Muscle of leg (tissue), 16 donors: ENCODE measurements at places on chromosomes 7 and 10.

GRCh38 chr7:105245398-105246114 is 143.2 kb downstream of the SRPK2 start:
- peak; percentile 85 for DNase-seq

DNA sequence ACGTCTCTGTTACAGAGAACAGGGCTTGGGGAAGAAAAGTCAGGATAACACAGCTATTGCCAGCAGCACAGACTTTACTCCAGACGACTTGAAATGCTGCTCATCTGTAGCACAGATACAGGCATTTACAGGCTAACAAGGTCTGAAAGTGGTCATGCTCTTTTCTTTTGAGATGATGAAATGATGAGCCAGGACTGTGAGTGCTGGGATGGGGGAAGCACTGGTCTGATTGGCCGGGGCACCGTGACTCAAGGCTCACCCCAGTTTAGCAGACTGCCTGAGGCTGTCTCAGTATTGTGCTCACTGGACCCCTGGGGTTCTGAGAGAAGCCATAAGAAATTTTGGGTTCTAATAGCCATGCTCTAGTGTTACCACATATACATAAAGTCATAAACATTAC is 12.4 kb downstream of the SMKR1 start:
- no peak for DNase-seq

GRCh38 chr7:130363026-130363847 is 17.1 kb upstream of the CPA1 start:
- peak; percentile 54 for DNase-seq

DNA sequence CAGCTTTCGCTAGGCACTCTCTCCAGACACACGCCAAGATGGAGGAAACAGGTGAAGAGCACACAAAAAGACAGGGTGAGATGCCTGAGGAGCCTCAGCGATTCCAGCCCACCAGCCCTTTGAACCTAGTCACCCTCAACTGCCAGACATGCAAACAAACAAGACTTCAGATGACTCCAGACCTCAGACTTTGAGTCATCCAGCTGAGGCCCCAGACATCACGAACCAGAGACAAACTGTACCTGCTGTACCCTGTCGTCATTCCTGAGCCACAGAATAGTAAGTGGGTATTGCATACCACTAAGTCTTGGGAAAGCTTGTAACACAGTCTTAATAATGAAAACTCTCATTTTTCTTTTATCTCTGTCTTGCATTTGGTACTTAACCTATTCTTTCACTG is 126.6 kb upstream of the LSM8 start:
- DNase-seq, result no peak

DNA sequence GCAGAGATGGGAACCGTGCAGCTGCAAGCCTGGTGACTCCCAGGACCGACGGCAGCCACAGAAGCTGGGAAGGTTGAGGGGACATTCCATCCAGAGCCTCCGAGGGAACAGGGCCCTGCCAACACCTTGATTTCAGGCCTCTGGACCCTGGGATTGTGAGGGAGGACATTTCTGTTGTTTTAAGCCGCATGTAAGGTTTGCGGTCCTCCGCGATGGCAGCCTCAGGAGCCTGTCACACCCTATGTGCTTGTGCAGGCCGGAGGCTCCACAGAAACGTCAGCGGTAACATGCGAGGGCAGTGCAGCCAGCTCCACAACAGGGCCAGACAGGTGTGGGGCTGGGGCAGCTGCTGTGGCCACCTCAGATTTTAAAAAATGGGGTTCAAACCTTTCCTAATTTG is 144.7 kb upstream of the SHH start:
- DNase-seq, result no peak

DNA sequence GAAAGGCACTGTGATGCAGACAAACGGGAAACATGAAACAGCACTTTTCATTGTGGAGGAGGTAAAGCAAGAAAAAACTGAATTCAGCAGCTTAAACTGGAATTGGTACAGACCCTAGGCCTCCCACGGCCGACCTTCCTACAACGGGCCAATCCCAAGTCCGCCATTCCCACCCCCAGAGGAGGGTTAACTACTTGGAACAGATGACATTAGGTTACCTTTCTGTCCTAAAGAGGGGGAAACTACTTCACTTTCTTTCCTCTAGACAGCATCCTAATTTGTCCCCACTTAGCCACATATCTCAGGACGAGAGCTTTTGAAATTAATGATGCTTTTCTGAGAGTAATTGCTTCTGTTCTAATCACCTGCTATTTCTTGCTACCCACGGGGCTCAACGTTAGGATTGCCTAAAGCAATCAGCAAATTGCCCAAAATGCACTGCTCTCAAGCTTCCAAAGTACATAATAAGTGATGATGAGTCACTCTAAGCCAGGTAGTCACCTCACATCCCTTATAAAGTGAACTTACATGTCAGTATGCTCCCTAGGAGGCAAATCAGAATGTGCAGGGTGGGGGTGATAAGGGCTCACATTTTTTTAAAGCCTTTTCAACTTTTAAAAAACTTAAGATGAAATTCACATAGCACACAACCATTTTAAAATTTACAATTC is 36.7 kb downstream of the LSM5 start:
- no peak for DNase-seq

GRCh38 chr10:79072994-79073645 is 4.4 kb downstream of the ZMIZ1 start:
- no peak for DNase-seq

DNA sequence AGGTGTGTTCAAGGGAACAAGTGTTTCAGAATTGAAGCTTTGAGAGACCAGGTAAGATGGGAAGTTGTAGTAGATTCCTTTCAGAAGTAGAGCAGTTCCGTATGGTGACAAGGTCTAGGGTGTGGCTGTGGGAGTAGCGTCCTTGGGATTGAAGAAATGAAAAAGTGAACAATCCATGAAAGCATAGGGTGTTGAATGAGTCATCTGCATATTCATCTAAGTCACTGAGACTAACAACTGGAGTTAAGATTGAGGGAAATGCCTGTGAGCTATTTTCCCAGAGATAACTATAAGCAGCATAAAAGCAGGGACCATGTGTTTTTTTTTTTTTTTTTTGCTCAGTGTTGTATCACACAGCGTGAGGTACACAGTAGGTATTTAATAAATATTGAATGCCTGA is 134.8 kb downstream of the PHTF2 start:
- DNase-seq, result no peak

DNA sequence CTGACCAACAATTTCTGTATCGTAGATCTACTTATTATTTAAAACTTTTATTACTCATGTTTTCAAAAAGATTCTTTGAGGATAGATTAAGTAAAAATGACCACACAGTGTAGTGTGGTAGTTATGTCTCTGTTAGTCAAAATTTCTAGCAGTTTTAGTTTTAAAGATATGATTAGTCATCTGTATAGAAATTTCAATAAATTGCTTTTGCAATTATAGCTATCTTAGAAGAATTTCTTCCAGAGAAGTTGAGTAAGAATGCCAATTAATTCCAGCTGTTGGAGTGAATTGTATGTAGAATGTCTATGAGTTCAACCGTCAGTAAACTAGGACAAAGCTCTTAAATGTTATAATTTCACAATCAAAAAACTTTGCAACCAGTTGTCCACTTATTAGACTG is 229.7 kb downstream of the CDK14 start:
- peak; percentile 79 for DNase-seq

DNA sequence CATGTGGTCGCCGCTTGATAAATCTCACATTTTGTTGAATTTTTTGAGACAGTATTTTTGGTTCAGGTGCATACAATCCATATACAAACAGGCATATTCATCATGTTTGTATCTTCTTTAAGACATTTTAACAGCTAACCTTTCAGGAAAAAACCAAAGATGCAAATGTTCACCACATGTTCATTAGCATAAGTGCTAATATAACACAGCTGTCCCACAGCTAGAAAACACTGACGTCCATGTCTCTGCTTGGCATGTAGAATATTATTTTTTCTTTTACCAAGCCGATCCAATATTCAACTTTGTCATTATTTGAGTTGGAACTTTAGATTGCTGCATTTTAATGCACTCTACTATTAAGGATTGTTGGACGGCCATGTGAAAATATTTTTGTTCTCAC is 31.2 kb downstream of the BMPER start:
- DNase-seq, result no peak

DNA sequence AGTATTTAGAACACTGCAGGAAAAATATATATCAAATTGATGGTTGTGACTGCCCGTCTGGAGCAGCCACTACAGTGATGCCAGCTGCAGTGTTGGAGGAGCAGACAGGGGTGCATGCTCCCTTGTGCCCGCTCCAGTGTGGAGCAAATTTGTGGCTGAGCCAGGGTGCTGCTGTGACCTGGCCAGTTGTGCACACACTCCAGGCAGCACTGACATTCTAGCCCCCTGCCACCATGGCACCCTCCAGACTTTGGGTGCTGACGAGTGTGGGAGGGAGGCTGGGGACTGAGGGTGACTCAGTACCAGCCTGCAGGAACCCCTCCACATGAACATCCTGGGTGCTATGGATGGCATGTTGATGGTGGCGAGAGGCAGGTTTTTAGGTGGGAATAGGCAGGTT is 160.0 kb upstream of the PCDH15 start:
- no peak for DNase-seq

DNA sequence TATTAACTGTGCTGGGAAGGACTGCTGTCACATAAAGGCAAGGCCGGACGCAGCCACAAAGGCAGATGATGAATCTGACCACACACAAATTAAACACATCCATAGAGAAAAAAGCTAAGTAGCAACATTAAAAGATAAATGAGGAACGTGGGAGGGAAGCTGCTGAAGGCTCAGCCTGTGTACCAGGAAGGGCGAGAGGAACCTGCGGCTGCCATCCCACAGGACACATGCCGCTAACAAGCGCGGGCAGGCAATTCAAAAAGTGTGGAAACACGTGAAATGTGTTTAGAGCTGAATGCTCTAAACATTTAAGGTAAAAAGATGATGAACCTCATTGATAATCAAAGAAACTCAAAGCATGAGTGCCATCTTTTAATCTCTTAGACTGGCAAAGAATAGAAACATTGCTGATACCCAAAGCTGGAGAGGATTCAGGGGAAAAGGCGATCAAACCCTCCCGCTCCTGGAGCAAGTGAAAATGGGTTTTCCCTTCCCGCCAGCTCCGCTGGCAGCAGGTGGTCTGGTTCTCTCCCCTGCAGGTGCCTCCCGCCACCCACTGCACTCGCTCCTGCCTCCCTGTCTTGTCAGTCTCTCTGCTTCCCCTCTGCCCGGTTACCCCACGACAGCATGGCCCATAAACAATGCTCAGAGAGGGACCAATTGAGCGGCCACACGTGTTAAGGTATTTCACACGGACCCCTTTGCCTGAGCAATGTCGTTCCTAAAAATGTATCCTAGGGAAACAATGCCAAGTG is 4.2 kb downstream of the STK32C start:
- no peak for DNase-seq

DNA sequence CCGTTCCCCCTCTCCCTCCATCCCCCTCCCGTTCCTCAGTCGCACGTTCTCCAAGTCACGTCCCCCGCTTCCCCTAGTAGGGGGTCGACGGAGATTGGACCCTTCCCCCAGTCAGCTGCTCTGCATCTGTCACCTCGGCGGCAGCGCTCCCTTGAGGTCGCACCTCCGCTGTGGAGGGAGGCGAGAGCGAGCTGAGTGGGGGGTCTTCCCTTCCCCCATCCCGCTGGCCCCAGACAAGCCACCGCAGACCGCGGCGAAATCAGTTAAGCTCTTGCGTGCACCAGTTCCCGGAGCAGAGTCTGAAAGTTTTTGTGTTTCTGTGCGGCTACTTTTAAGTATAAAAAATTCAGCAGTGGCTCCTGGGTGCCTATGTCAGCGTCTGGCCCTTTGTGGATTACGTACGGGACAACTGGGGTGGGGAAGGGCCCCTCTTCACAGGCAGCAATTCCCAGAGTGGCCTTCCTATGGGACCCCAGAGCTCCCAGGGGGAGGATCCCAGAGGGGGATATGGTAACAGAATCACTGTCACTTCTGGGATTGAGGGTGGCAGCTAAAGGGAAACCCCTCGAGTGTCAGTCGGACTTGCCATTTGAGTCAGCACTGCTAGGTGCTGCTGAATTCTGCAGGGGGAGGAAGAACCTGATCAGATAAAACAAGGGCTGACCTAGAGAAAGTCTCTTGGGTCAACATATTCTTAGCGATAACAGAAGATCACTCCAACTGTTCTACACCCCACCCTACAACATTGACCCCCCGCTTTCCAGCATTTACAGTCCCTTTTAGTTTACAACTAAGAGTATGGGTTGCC is 12.5 kb upstream of the DDIT4 start:
- peak; percentile 94 for DNase-seq

DNA sequence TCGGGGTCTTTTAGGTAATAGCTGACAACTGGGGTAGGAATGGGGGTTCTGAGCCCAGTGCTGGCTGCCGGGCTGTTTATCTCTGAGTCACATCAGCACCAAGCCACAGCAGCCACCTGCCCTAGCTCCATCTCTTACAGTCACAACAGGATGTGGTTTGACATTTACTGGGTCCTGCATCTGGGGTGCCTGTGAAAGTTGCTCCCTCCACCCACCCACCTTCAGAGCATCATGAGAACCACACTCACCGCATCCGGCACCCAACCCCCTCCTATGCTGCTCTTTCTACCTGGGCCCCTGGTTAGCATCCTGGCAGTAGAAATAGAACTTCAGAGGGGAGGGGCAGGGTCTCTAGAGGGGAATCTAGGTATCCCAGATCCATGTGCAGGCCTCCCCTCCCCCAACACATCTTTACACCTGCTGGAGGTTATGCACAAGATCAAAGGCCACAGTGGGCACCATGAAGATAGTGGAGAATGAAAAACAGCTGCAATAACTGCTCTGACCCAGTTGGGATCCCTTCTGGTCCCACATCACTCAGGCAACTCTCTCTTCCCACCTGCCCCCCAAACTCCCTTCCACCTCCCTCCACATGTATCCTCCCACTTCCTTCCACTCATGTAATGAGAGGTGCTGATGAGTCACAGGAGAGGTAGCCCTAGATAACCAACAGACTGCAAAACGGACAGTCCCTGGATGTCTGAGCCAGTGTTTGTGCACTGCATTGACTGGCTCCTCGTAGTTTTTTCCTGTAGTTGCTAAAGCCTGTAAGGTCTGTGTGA is 38.2 kb downstream of the PRSS2 start:
- DNase-seq, result peak; percentile 15
